Stimulated activated CD4-positive, alpha-beta T cell treated with anti-CD3 and anti-CD28 coated beads, Interleukin-1b, Interleukin-23, amount 100 ng/mL, for 4 hours (primary cell): ENCODE measurements at places on chromosomes 7 and 10.

DNA sequence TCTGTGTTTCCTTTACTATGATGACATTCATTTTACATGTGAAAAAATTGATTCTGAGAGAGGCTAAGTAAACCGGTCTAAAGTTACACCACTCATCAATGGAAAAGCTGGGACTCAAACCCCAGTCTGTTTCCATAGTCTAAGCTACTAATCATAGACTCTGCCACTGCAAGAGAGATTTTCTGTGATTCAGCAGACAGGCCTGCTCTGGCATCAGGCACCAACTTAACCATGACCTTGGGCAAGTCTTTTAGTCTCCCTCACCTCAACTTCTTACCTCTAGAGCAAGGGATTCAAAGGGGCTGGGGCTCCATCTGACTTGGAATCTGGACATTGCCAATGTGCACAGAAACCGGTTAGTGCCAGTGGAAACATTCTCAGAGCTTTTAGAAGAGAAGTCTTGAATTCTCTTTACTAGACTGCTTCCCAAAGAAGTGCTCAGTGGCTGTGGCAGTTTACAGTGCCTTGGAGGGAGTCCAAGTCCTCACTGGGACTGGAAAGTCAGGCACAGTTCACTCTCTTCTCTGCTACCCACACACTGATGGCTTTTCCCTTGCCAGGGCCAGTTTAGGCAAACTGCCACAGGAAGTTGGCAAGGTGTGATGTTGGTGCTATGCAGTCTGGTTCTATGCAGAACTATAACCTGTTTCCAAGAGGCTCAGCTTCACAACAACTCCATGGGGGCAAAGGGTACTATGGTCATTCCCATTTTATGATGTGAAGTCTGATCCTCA lies 4.5 kb upstream of the BLNK start:
- DNase-seq = no peak

GRCh38 chr10:6347391-6347951 lies 144.7 kb downstream of the PFKFB3 start:
- peak; percentile 18 for DNase-seq

- no peak for DNase-seq
These were observed 26.0 kb downstream of the NAMPT start for GRCh38 chr7:106258789-106259188.

DNA sequence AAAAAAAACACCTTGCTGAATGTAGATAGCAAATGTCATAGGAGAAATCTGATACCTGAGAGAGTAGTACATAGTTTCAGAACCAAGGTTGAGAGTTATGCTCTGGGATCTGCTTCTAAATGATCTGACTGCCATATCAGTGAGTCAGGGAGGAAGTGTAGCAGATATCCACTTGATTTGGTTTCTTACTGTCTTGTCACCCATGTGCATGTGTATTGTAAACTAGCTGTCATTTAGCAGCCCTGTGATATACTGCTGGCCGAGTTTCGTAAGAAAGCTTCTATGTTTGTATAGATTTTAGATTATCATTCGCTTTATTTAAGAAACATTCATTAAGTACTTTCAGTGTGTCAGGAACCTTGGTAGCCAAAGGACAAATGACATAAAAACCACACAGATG lies 42.0 kb downstream of the SP4 start:
- no peak for DNase-seq

GRCh38 chr10:28949005-28950004 lies 272.0 kb downstream of the BAMBI start:
- no peak for DNase-seq

- no peak for DNase-seq
These were observed 10.2 kb upstream of the SDHAF3 start for GRCh38 chr7:97107192-97107800.

DNA sequence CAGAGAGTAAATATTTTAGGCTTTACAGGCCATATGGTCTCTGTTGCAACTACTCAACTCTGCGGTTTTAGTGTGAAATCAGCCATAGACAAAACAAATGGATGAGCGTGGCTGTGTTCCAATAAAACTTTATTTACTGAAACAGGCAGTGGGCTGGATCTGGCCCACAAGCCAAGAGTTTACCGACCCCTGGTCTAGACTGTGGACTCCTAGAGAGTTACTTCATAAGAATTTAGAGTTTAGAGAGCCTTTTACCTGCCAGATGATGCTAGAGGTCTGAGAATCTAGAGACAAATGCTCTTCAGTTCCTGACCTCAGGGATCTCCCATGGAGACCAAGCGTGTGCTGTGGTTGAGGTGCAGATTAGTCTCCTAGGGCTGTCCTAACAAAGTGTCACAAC lies 174.8 kb downstream of the PTEN start:
- no peak for DNase-seq

GRCh38 chr10:71216363-71216695 lies 4.0 kb downstream of the UNC5B start:
- no peak for DNase-seq

DNA sequence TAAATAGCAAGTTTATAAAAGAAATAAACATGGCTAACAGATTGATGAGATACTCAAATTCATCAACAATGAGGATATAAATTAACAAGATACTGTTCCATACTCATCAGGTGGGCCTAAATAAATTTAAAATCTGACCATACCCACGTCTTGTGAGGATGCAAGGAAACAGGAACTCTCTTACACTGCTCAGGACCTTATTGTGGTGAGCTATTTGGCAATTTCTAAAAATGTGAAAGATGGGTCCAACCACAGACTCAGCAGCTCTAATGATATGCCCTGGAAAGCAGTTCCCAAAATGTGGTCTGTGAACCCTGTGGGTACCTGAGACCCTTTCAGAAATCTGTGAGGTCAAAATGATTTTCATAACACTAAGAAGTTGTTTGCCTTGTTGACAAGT lies 21.5 kb downstream of the RPP38 start:
- no peak for DNase-seq

DNA sequence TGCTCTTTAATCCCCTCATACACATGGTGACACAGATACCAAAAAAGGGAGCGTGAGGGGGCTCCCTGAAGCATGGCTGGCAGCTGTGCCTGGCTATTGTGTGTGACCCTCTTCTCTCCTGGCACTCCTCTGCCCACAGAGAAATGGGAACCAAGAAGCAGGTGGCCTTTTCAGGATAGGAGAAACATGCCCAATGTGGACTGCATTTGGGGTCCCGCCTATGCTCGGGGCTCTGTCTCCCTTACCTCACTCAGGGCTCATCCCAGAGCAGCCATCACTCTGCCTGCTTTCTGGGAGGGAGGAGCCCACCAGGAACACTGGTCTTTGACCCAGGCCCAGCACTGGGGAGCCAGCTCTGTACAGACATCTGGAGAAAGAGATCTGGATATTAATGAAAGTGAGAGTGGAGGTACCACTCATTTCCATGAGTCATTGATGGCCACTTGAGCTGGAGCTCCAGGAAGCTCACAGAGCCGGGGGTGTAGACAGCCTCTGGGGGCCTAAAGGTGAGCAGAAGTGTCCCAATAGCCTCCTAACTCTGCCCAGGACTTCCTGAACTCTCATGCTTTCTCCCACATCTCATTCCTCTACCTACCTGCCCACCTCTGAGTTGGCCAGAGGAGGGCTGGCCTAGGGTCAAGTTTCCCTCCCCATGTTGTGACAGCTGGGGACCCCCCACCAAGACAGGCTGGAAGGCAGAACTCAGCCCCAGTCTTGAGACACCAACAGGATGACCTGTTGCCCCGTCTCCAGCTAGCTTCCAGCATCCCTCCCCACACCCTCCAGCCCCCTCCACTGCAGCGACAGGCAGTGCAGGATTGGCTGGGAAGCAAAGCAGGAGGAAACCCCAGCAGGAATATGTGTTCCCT lies 42.6 kb downstream of the DRGX start:
- DNase-seq = no peak

DNA sequence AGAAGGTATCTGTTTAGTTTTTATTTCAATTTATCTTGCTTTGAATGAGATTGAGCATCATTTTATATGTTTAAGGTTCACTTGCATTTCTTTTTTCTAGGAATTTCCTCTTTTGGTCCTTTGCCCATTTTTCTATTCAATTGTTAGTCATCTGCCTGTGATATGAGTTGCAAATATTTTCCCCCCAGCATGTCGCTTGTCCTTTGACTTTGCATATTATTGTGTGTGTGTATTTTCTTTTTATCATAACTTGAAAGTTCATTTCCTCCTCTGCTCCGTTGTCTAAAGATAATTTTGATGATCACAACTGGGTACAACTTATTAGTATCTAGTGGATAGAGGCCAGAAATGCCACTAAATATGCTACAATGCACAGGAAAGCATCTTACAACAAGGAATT lies 132.7 kb upstream of the MDFIC start:
- DNase-seq = no peak

- DNase-seq = no peak
These were observed 14.1 kb downstream of the MAP3K8 start for GRCh38 chr10:30448092-30448491.

GRCh38 chr7:2870471-2870931 lies 26.4 kb upstream of the GNA12 start:
- DNase-seq = peak; percentile 17

DNA sequence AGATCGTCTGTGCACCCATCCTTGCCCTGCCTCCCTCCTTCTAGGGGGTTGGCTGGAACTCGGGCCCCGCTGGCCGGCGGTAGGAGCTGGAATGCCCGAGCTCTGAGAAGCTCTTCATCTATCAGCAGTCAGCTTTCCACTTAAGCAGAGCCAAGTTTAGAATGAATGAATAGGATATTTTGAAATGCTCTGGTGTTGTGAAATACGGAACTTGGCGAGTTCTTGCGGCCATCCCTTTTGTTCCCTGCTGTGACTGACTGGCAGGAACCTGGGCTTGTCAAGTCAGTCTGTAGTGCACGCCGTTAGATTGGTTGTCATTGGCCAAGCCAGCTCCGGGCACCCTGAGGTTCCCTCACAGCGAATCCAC lies 33.3 kb downstream of the FOXK1 start:
- DNase-seq = no peak

DNA sequence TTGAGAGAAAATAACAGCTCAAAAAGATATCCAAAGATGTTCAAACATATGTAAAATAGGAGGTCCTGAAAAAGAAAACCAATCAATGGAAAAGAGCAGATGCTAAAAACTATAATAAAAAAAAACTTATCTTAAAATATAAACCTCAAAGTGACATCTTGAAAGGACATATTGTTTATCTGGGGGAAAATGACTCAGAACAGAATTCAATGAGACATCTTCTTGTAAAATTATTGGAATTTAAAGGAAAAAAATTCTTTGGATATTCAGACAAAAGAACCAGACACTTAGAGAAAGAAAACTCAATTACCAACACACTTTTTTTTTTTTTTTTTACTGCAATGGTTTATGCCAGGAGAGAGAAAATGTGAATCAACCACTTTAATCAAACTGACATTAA lies 58.9 kb downstream of the NAMPT start:
- DNase-seq = no peak

DNA sequence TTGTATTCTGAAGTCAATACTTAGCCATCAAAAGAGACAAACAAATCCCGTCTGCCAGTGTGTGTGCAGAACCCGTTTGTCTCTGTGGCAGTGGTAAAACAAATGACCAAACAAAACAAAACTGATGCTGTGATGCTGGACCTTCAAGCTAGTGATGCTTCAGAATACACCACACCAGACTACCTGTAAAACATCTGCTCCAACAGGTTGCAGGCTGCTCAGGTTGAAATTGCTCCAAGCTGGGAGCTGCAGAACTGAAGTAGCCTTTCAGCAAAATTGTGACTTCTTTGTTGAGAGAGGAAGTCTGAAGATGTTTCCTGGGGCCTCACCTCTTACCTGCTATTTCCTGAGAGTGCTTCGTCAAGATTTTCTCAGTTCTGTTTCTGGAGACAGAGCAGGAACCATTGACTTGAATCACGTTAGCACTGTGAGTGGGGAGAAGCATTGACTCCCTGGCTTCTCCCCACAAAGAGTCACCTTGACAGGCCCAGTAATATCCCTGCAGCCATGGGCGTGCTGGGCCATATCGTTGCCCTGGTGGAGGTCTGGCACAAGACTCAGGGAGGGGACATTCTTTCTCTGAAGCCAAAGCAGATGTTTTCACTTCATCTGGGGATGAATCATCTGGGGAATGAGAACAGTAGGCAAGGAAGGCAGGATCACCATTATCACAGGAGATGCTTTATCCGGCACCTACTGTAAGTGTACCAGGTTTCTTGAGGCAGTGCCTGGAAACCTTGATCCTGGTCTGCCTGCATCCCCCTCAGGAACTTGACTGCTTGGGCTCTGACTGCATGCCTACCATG lies 80.2 kb downstream of the RBM20 start:
- DNase-seq = no peak

- DNase-seq = no peak
These were observed 59.4 kb upstream of the FRMD4A start for GRCh38 chr10:14389981-14390590.

DNA sequence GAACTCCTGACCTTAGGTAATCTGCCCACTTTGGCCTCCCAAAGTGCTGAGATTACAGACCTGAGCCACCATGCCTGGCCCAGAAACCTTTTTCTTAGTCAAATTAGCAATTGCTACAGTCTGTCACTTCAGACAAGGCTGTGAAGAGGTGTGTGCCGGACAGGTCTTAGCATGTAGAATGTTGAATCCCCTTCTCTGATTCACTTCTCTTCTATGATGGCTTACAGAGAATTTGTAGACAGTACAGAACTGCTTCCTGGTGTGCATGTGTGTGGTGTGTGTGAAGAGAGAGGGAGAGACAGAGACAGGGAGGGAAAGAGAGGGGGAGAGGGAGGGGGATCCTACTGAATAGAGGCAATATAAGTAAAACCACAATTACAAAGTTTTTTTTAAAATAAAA lies 150.4 kb downstream of the PARD3 start:
- no peak for DNase-seq

- no peak for DNase-seq
These were observed 132.4 kb downstream of the DNAH11 start for GRCh38 chr7:21675255-21675654.

- DNase-seq = peak; percentile 37
These were observed 18.9 kb upstream of the DNAJC1 start for GRCh38 chr10:22022257-22023032.

- no peak for DNase-seq
These were observed 10.4 kb upstream of the CNPY1 start for GRCh38 chr7:155556763-155557162.

GRCh38 chr7:96921771-96922170 lies 83.6 kb upstream of the DLX6 start:
- no peak for DNase-seq

DNA sequence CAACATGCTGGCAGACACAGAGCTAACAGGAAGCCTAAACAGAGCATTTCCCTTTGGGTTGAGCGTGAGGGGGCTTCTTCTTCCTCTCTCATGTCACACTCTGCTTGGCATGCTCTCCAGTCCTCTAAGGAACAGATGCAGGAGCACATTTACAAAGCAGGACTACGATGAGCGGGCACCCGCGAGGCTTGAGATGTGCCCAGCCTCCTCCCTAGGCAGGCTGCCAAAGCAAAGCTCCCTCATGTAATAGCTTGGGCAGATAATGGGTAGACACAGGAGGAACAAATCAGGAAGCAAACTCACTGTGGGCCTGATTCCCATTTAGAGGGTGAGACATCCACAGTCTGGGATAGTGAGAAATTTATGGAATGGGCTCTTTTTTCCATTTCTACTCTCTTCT lies 519.1 kb downstream of the NRG3 start:
- no peak for DNase-seq

GRCh38 chr7:134832367-134832766 lies 52.9 kb downstream of the CALD1 start:
- no peak for DNase-seq

GRCh38 chr7:30245913-30246312 lies 38.5 kb upstream of the ZNRF2 start:
- no peak for DNase-seq

- DNase-seq = peak; percentile 42
These were observed 10.9 kb downstream of the SEC31B start for GRCh38 chr10:100508691-100509150.

GRCh38 chr7:105677817-105678573 lies 96.7 kb upstream of the EFCAB10 start:
- peak; percentile 18 for DNase-seq

- DNase-seq = no peak
These were observed 3.8 kb downstream of the HTR5A start for GRCh38 chr7:155073922-155074321.
